PC-3 (cell line): ENCODE measurements at places on chromosomes 16 and 17.

DNA sequence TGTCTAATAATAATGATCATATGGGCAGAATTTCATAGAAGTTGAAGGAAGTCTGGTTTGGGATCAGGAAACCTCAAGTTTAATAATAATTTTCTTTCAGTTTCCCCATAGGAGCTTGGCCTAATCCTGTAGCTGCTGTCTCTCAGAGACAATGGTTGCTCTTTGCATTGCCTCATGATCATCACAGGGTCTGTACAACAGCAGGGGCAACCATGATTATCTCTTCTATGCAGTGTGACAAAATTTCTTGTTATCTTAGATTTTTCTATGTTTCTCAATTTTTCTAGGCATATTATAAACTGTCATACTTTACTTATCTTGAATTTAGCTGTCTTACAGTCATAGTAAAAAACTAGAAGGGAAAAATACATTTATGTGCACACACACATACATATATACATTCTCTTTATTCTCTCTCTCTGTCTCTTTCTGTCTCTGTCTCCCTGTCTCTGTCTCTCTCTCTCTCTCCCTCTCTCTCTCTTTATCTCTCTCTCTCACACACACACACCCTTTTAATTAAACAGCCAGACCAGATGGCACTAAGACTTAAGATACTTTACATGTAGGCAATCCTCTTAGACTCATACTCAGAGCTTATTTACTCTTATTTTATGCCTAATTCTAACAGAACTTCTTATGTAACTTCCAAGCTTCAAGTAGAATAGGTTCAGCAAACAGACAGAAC lies 30.5 kb downstream of the SMIM36 start:
- DNase-seq, result no peak

DNA sequence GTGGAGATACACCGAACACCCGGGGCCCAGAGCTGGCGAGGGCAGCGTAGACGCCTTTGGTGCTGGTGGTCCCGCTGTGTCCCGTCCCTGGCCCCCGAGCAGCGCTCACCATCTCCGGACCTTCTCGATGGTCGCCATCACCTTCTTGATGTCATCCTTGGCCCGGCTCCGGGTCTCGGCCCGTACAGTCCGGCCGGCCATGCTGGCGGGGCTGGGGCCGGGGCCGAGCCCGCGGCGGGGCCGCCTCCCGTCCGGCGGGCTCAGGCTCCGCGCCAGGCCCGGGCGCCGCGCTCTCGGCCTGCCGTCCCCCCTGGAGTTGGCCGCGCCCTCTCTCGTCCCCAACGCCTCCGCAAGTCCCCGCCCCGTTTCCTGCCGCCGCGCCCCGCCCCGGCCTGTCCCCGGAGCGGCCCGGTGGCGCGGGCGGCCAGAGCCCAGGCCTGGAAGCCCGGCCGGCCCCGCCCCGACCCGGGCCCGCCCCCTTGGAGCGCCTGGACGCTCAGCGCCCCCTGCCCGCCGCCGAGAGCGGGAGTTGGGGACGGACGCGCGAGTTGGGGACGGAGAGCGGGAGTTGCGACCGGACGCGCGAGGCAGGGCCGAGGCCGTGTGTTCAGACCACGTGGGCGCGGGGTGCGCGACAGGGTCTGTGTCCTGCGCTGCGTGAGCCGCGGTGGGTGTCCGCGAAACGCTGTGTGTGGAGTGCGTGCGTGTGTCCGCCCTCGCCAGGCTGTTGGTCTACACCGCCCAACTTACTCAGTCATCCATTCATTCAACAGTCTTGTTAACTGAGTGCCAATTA lies at the start of gene BCL7C:
Gene BCL7C, minus strand, starts transcription at position 334 of the 796 bp plus-strand sequence. Its CDS starts 133 bp downstream, at position 201.
- peak; percentile 87 for DNase-seq

GRCh38 chr16:66621973-66622372 lies 17.5 kb downstream of the CMTM3 start:
- no peak for DNase-seq

DNA sequence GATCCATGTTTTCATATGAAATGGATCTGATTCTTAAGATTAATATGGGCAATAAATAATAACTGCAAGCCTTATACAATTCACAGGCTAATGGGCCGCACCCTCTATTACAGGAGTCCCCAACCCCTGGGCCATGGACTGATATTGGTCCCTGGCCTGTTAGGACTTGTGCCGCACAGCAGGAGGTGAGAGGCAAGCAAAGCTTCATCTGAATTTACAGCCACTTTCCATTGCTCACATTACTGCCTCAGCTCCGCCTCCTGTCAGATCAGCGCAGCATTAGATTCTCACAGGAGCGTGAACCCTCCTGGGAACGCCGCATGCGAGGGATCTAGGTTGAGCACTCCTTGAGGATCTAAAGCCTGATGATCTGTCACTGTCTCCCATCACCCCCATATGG lies 26.8 kb downstream of the METTL16 start:
- no peak for DNase-seq

GRCh38 chr17:50558941-50559614 lies 1.4 kb upstream of the CACNA1G start:
- no peak for DNase-seq

GRCh38 chr17:71987634-71988033 lies 133.2 kb upstream of the SOX9 start:
- peak; percentile 93 for DNase-seq

DNA sequence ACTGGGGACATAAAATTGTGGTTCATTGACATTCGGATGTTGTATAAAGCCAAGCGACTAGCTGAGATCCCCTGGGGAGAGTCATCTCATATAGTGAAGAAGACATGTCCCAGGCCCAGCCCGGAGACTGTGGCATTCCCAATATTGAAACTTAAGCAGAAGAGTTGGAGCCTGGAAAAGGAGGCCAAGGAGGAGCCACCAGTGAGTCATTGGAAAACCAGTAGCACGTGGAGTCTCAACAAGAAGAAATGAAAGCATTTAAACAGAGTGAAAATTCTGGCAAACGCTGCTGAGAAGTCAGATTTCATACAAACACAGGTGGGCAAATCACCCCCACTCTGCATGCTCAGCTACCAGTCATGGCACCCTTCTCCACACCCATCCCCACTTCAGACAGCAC lies 9.4 kb upstream of the ELAC2 start:
- DNase-seq, result no peak

- no peak for DNase-seq
Measured at GRCh38 chr17:34228781-34229180, 26.3 kb upstream of the CCL2 start.

DNA sequence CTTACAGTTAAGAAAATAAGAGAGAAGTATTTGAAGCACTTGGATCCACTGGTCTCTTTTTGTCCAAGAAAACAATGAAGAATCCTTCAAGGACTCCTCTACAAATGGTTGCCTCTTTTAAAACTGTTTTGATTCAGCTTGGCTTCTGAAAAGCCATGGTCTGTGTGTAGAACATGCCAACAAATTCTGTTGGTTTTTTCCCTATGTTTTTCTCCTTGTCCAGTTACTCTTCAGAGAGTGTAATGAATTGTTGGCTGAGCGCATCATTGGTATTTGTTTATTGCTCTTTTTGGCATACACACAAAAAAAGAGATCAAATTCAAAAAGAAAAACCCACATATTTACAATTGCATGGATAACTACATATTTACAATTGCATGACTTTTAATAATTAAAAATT lies at the start of gene ABCA10:
Gene ABCA10, minus strand, starts transcription at position 249 of the 400 bp plus-strand sequence. CDS start 3,466 bp downstream, outside the sequence.
- DNase-seq, result no peak

DNA sequence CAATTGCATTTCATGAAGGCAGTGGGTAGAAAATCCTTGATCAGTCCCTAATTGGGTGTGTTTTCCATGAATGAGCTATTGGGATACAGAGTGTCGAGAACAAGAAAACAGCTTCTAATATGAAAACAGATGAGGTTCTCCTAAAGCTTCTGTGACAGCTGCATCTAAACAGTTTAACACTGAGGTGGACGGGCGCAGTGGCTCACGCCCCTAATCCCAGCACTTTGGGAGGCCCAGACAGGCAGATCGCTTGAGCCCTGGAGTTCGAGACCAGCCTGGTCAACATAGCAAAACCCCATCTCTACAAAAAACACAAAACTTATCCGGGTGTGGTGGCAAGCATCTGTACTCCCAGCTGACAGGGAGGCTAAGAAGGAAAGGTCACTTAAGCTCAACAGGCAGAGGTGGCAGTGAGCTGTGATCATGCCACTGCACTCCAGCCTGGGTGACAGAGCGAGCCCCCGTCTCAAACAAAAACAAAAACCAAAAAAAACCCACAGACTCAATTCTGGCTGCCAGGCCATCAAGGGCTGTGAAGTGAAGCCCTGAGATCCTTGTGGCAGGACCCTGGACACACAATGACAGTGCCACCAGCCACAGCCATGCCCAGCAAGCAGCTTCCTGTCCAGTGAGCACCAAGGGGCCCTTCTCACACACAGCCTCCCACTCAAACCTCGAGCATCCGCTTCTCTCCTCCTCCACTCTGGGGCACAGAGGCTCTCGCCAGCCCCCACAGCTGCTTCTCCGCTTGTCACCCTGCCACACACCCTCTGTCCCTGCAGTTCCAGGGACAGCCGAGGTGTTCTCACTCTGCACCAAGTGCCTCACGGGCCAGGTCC lies 44.0 kb downstream of the ANKRD11 start:
- DNase-seq, result no peak

DNA sequence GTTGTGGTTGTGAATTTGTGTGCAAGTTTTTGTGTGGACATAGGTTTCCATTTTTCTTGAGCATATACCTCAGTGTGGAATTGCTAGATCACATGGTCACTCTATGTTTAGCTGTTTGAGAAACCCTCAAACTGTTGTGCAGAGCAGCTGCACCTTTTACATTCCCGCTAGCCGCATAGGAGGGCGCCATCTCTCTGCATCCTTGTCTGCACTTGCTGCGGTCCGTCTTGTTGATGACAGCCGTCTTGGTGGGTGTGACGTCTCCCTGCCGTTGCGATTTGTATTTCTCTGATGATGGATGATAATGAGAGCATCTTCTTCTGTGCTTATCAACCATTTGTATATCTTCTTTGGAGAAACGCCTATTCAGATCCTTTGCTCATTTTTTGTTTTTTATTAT lies 25.1 kb upstream of the IL17C start:
- DNase-seq, result no peak

DNA sequence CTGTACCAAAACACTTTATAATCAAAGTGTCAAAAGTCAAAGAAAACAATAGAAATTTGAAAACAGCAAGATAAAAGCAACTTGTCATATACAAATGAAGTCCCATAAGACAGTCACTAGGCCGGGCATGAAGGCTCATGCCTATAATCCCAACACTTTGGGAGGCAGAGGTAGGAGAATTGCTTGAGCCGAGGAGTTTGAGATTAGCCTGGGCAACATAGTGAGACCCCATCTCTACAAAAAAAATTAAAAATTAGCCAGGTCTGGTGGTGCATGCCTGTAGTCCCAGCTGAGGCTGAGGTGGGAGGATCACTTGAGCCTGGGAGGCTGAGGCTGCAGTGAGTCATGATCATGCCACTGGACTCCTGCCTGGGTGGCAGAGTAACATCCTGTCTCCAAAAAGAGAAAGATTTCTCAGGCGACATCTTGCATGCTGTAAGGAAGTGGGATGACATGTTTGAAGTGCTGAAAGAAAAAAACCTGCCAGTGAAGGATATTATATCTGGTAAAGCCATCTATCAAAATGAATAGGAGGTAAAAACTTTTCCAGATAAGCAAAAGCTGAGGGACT lies 98.7 kb upstream of the NACA2 start:
- peak; percentile 43 for DNase-seq

DNA sequence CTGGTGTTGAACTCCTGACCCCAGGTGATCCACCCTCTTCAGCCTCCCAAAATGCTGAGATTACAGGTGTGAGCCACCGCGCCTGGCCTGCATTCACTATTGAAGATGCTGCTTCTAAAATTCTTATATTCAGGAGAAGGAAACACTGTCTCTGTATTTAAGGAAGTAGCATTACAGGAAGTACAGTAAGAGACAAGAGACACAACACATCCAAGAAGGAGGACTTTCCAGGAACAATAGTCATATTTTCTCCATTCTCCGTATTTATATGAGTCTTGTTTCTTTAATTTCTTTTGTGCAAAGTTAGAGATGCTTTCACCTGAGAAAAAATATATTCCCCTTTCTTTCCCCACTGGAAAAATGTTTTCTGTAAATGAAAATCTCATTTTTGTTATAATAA lies 18.3 kb upstream of the ABCA3 start:
- DNase-seq, result no peak

DNA sequence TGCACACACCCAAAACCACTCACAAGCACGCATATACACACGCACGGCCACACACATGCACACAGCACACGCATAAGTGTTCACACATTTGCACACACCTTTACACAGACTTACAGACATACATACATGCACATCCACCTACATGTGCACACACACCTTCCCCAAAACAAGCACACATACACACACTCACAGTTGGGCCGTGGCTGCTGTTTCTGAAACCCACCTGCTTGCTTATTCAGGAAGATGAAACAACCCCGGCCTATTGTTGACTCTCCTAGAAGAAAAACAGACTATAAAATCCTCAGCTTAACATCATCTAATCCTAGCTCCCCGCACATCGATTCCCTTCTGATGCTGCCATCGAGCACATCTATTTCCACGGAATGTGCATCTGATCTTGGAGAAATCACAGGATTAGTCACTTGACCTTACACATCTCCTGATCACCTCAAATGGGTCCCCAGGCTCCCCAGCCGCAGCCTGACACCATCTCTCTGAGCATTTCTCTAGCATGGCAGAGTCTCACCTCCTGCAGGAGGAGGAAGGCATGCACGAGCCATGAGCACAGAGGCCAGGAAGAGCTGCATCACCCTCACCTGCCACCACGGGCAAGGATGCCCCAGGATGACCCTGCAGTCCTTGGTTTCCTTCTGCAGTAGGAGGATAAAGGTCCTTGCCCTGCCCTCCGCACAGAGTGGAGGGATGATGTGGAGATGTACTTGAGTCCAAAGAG lies 105.8 kb upstream of the CDH5 start:
- no peak for DNase-seq

GRCh38 chr16:71315269-71315668 lies 26.1 kb upstream of the CMTR2 start:
- no peak for DNase-seq

GRCh38 chr17:66904760-66905624 lies 59.5 kb upstream of the CACNG4 start:
- peak; percentile 87 for DNase-seq

GRCh38 chr16:239948-240277 lies 5.3 kb downstream of the FAM234A start:
- no peak for DNase-seq

DNA sequence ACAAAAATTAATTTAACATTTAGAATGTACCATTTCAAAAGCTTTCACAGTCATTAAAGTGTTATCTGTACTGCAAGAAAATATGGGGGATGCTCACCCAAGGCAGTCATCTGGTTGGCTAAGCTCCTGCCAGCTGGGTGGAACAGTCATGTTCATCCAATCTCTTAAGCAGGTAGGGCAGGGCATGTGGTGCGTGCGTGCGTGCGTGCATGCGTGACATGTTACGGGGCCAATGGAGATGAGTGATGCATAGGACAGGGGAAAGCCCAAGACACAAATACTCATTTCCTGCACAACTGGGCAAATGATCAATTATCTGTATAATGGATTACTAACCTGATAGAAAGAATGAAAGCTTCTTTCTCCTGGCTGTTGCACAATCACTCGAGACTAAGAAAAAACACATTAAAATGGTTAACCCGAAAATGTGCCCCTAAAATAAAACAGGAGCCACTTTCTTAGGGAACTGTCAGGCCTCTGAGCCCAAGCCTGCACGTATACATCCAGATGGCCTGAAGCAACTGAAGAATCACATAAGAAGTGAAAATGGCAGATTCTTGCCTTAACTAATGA lies 104.4 kb downstream of the MYO1D start:
- DNase-seq, result no peak
